Kidney (tissue), 22 donors: ENCODE measurements at places on chromosomes 13 and 19.

DNA sequence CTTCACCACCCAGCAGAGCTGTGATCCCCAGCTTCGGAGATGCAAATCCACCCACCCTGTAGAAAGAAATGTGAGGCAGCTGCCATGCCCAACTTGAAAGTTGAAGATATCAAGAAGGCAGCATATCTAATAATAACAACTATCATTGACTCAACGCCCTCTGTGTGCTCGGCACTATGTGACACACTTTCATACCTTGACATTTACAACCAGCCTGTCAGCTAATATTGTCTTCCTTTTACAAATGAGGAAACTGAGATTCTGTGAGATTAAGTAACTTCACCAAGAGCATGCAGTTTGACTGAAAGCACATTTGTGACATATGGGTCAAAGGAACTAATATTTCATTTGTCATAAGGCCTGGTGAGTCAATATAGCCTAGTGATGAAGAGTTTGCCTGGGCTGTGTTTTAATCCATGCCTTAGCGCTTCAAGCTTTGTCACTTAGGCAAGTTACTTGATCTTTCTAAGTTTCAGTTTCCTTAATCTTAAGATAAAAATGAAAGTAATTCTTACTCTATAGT lies 137.0 kb downstream of the FLT1 start:
- no peak for DNase-seq

GRCh38 chr13:27789153-27789494 lies 3.2 kb upstream of the GSX1 start:
- no peak for DNase-seq

- no peak for DNase-seq
Observed at GRCh38 chr19:45526971-45527370, 19.7 kb downstream of the VASP start.

- peak; percentile 39 for DNase-seq
Observed at GRCh38 chr13:62357887-62358645, 942.4 kb upstream of the PCDH20 start.

- DNase-seq: no peak
Observed at GRCh38 chr19:47267350-47267759, 7.3 kb upstream of the INAFM1 start.
